GDM1 (cell line): ENCODE measurements at places on chromosomes 1 and 21.

GRCh38 chr1:26726784-26727183 is 31.0 kb downstream of the ARID1A start:
- no peak for DNase-seq

GRCh38 chr1:236301080-236301957 is 19.6 kb upstream of the ERO1B start:
- no peak for DNase-seq

DNA sequence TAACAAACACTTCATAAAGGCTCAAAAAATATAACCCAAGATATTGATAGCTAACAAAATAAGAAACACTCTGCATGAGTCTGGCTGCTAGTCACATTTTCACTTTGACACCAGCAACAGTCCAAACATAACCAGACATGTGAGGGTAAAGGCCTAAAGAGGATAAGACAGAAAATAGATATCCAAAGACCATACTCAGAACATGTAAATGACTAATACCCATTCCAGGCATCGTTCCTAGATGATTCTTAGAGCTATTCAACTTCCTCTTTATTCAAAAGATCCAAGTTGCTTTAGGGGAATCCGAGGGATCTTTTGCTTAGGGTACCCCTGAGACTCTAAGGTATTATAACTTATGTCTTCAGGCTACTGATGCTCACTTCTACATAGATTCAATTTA is 5.1 kb downstream of the COL24A1 start:
- DNase-seq, result no peak

DNA sequence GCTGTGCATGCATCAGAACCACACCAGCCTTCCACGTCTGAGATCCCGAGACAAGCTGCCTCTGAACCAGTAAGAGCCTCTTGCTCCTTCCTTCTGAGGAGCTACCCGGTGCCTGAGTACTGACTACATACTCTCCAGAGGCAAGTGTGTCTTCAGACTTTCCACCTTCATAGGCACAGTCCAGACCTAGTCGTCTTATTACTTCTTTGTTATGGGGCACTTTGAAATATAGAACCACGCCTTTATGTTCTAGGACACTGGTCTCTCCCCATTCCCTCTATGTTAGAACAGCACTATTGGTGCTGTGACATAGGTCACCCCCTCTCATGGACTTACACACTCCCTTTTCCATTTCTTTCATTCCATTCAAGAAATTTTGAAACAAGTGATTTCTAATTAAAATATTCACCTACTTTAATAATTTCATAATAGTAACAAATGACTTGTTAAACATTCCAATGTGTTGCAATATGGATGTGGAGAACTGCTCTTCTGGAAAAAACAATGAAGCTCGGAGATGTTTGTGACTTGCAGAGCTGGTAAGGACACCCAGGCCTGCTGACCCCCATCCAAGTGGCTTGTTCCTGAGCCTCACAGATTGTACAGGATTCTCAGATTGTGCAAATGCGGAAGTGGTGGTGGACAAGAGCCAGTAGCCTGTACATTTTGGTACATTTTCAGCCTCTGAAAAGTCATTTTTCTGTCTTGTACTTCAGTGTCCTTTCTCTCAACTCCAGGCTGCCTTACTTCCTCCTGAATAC is 76.1 kb upstream of the SIPA1L2 start:
- DNase-seq, result no peak

- no peak for DNase-seq
Measured at GRCh38 chr1:164561472-164561871, 2.5 kb downstream of the PBX1 start.

GRCh38 chr1:117638141-117638540 is 32.3 kb downstream of the TENT5C start:
- DNase-seq, result no peak

- DNase-seq, result no peak
Measured at GRCh38 chr1:2596530-2597333, 10.2 kb downstream of the PRXL2B start.

GRCh38 chr1:81558291-81559076 is 242.2 kb upstream of the ADGRL2 start:
- no peak for DNase-seq
